Ovary (tissue), 10 donors: ENCODE measurements at places on chromosomes 5 and 9. TPM values are rescaled to one million over a fixed set of nuclear protein-coding genes. Genes with fewer than 3 reads are reported as not detected.

The ASB6 gene
- total RNA-seq: 11.3 TPM

The PTPRD gene
- total RNA-seq: 41.3 TPM

The IFNA2 gene
- not detected for total RNA-seq

The HDHD3 gene
- total RNA-seq: 22.3 TPM

The CFAP77 gene
- total RNA-seq: 0.37 TPM

The PCDHB14 gene
- 7.2 TPM for total RNA-seq

The RNF180 gene
- total RNA-seq: 24.2 TPM

The LCP2 gene
- 15.7 TPM for total RNA-seq

The TTC23L gene
- total RNA-seq: 1.4 TPM

The PCDHA1 gene
- total RNA-seq: not detected

The PCDH1 gene
- 3.4 TPM for total RNA-seq

The PCDHA11 gene
- 0.35 TPM for total RNA-seq

The NME5 gene
- 9.0 TPM for total RNA-seq

The PCAT7 gene
- not detected for total RNA-seq

The TSSK1B gene
- total RNA-seq: 0.15 TPM

The ADAMTS19 gene
- total RNA-seq: 3.5 TPM

The SLC1A1 gene
- total RNA-seq: 1.3 TPM

The GPR150 gene
- not detected for total RNA-seq

The DCAF10 gene
- 15.9 TPM for total RNA-seq

The ADAMTS16 gene
- 7.4 TPM for total RNA-seq

The LAMC3 gene
- 3.3 TPM for total RNA-seq
